ENCODE measurements at places on chromosomes 4 and X.
A peak's percentile ranks its signal among the peaks of the same experiment; 100 is the strongest.

- DNase-seq: peak; percentile 54
Measured at GRCh38 chr4:40325406-40326019, 9.6 kb upstream of the CHRNA9 start.

DNA sequence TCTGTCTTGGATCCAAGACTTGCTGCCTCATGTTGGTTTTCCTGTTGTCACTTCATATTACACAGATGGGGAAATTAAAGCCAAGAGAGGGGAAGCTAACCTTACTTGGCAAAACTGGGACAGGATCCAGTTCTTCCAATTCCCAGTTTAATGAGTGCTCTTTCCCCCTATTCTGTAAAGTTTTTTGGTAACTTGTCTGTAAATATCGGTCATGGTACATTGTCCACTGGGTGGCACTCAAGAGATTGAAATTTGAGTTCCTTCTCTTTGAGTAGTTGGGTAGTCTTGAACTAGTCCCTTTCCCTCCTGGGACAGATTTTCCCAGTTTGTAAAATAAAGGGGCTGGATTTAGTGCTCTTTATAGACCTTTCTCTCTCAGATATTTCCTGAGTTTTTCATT lies 12.4 kb upstream of the EOLA2 start:
- peak; percentile 55 for DNase-seq

DNA sequence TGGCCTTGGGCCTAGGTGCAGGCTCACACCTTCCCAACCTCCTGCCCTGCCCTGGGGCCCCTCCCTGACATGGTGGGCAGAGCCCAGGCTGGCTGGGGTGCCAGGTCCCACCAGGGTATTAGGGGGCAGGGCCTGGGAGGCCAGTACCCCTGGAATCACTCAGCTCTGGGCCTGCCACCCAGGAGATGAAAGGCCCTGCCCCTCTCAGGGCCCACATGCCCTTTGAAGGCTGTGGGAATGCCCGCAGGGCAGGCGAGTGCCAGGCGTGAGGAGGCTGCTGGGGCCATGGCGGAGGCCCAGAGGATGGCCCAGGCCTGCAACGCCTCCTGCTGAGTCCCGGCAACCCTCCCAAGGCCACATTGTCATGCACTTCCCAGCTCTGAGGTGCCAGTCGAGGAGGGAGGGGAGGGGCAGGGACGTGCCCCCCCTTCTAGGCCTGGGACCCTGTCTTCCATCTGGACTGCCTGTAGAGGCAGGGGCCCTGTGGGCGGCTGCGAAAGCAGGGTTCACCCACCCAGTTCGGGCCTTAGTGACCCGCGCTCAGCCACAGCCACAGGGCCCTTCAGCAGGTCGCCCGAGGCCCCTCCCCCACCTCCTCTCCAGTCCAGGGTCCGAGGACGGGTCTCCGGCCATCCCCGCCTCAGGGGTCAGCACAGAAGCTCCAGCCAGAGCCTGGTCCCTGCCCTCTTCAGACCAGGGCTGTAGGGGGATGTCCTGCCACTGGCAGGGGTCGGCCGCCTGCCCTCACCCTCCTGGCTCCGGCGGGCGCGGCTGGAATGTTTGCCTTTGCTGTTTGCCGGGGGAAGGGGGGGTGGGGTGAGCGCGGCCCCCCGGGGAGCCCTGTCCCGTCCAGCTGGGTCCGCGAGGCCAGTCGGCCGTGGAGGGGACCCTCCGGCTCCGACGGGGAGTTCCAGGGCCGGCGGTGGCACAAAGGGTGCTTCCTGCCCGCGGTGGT lies 26.7 kb upstream of the FGFR3 start:
- no peak for DNase-seq

- DNase-seq: no peak
Measured at GRCh38 chr4:187084701-187085100, 361.0 kb upstream of the FAT1 start.

DNA sequence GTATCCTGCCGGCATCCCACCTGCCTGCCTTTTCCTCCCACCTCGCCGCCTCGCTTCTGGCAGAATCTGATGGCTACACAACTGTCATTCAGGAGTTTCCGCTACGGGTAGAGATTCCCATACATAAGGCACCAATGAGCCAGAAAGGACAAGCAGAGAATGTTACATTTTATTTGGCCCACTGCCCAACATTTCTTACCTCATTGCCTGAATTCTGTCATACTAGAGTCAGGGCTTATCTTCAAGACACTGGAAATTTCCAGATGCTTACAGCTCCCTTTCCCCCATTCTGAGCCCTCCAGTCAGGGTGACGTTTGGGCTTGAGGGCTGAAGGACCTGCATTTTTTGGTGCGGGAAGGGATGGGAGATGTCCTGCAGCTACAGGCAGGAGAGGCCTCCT lies 113.0 kb downstream of the NHS start:
- no peak for DNase-seq

GRCh38 chr4:20249333-20249732 lies 2.4 kb upstream of the SLIT2 start:
- DNase-seq: no peak

GRCh38 chr4:53713767-53714166 lies 122.5 kb upstream of the LNX1 start:
- DNase-seq: no peak

DNA sequence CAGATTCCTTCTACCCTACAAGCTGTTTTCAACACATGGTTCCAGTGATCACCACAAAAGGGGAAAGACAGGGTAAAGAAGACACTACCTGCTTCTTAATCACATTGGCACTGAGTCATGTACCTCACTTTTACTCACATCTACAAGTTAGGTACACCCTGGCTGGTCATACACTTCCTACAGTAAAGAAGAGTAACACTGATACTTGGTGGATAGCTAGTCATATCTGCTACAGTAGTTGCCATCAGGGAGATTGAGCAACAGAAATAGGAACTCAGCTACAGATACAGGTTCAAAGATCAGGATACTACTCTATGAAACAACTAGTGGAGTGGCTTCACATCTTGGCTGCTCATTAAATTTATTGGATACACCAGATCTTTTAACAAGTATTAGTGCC lies 105.4 kb upstream of the DIAPH2 start:
- no peak for DNase-seq

DNA sequence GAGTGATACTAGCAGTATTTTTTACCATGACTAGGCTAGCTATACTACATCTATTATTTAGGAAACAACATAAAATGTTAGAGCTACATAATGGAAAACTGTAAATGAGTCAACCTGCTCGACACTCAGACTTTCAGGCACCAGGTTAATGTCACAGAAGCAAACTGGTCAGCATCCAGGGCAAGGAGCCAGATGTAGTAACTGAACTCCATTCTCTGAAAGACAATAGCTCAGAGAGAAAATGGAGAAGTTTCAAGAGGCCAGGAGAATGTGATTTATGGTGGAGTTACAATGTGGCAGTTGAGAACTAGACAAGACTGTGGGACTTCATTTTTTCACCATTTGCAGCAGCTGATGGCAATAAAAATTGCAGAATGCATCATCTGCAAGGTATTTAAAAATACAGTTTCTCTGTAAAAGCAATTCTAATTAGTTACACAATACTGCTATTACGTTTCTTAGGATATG lies 342.7 kb upstream of the PABPC4L start:
- DNase-seq: peak; percentile 20

- DNase-seq: no peak
Measured at GRCh38 chr4:180380733-180381132, 1862.5 kb upstream of the TENM3 start.

- DNase-seq: no peak
Measured at GRCh38 chr4:82889287-82889686, 1.7 kb downstream of the SEC31A start.

GRCh38 chr4:189279188-189279587 lies 661.5 kb upstream of the FRG1 start:
- no peak for DNase-seq

GRCh38 chr4:103099691-103100392 lies at the start of gene BDH2:
Gene BDH2, minus strand, starts transcription at chr4:103099834. Its CDS starts 3,580 bp downstream, at chr4:103096254.
- peak; percentile 88 for DNase-seq

DNA sequence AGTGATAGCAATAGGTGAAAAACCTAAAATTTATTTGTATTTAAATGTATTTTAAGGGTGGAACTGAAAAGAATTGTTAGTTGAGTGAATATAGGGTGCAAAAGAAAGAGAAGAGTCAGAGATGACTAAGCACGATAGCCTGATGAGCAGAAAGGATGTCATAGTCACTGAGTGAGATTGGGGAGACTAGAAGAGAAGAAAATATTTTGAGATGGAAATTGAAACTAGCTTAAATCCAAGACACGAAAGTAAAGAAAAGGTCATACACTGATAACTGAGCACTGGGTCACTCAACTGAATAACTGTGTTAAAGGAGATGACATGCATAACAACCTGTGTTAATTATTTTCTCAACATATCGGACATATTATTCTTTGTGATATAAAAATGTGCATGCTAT lies 55.5 kb downstream of the SPANXN4 start:
- no peak for DNase-seq

DNA sequence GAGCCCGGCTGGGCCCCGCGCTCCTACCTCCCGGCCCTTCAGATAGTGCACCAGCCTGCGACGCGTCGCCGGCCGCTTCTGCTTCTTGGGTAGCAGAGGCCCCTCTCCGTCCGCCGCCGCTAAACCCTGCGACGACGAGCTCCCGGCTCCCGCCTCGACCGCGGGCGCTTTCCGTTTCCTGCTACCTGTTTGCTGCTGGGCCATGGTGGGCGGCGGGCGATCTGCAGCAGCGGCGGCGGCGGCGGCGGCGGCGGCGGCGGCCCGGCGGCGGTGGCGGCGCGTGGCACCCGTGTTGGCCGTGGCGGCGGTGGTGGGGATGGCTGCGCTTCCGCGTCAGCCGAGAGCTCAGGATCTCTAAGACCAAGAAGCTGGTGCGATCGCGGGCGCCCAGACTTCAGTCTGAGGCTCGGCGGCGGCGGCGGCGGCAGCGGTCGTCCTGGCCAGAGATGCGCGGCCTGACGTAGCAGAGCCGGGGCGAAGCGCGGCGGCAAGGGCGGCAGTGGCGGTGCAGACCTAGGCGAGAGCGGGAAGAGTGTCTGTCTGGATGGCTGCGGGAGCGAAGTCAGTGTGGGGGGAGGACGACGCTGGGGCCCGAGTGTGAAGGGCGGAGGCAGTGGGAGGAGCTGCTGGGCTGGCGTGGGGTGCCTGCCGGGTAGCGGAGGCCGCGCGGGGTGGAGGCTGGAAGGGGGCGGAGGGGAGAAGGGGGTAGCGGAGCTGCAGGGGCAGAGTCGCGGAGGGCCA lies at the start of gene DCAF12L2:
Gene DCAF12L2, minus strand, starts transcription at position 569 of the 741 bp plus-strand sequence. Its CDS starts 365 bp downstream, at position 204.
- DNase-seq: no peak

- no peak for DNase-seq
Measured at GRCh38 chr4:76790377-76790776, 107.6 kb downstream of the SOWAHB start.

DNA sequence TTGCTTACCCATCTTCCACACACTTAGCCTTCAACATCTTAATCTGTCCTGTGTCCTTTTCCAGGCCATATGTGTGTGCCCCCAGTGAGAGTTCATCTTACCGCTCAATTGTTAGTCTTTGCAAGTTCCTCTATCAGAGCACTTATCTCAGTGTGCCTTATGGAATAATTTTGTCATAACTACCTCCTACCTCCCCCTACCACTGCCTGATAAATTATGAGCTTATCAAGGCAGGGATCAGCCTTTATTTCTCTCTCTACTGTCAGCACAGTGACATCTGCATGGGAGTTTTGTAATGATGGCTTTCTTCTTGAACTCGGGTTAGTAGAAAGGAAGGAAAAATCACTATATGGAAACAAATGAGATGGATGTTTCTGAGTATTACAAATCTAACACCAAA lies 53.2 kb downstream of the MTM1 start:
- DNase-seq: no peak

DNA sequence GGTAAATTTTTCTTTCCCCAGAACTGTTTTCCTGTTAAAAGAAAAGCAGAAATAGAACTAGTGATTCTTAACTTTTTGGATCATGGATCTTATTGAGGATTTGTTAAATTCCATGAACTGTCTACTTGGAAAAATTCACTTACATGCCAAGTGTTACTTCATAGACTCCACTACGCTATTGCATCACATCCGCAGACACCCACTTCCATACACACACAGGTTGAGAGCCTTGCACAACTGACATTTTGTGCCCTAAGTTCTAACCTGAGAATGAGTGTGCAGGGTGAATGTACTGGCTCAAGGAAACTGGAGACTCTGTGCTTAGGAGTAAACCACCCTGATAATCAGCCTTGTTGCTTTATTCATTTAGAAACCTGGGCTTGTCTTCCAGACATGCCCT lies 250.5 kb upstream of the EDA2R start:
- DNase-seq: no peak

GRCh38 chr4:184536881-184537248 lies 62.5 kb upstream of the IRF2 start:
- no peak for DNase-seq

- DNase-seq: no peak
Measured at GRCh38 chr4:159400558-159401225, 297.8 kb downstream of the RAPGEF2 start.

- no peak for DNase-seq
Measured at GRCh38 chrX:53817548-53817947, 131.0 kb upstream of the HUWE1 start.

- no peak for DNase-seq
Measured at GRCh38 chr4:124203613-124204238, 508.8 kb downstream of the ANKRD50 start.

GRCh38 chr4:84547211-84547610 lies 35.7 kb upstream of the CDS1 start:
- DNase-seq: no peak

DNA sequence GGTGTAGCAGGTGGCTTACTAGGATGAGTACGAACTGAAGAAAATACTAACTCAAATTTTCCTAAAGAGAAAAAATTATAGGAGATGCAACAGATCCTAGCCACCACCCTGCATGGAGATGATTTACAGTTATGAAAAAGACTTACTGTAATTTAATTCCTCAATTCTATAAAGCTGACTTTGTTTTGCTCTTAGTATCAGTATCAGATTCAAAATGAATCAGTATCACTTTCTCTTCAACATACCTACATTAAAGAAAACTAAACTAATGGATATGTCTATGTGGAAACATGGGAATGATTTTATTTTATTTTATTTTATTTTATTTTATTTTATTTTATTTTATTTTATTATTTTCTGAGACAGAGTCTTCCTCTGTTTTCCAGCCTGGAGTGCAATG lies 525.8 kb downstream of the NLGN4X start:
- DNase-seq: no peak

DNA sequence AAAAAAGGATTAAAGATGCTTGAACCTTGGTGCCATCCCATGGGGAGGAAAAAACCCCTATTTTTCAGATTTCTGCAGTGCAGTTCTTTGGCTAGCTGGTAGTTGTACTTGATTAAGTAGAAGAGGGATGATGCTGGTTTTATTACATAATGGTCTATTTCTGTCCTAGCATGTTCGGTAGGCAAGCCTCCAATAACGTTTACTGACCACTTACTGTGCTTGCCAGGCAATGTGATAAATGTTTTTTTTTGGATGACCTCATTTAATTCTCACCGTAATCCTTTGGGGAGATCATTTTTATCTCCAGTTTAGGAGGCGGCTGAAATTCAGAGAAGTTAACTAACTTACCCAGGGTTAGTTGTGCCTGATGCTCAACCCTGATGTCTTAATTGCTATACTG lies 92.1 kb upstream of the RPA4 start:
- no peak for DNase-seq

- DNase-seq: no peak
Measured at GRCh38 chrX:54007682-54008081, 36.6 kb downstream of the PHF8 start.

GRCh38 chrX:96838537-96838936 lies 45.2 kb upstream of the RPA4 start:
- DNase-seq: no peak

- DNase-seq: peak; percentile 26
Measured at GRCh38 chrX:39984191-39984956, 113.4 kb downstream of the BCOR start.

- DNase-seq: no peak
Measured at GRCh38 chr4:145839151-145839550, 99.5 kb downstream of the ZNF827 start.
